Uterus (tissue), 4 donors: ENCODE measurements at places on chromosomes 12 and 14. TPM values are rescaled to one million over a fixed set of nuclear protein-coding genes. Genes with fewer than 3 reads are reported as not detected.

GRCh38 chr12:48768147-48768546 lies 20.7 kb downstream of the ADCY6 start:
- H3K4me3 ChIP-seq: no peak overlapping the region
- peak overlapping the region; percentile 20 for H3K27ac ChIP-seq
- no peaks in the 10 kb centered on the region for H3K36me3 ChIP-seq
- DNase-seq: no peak

GRCh38 chr14:84493779-84494178 lies 1036.2 kb upstream of the FLRT2 start:
- H3K27me3 ChIP-seq: no peaks in the 10 kb centered on the region
- H3K4me3 ChIP-seq: no peak overlapping the region
- DNase-seq: no peak

GRCh38 chr14:68947802-68948201 lies 31.3 kb downstream of the ACTN1 start:
- peak overlapping the region; percentile 93 for H3K27ac ChIP-seq
- no peaks in the 10 kb centered on the region for H3K27me3 ChIP-seq
- peak; percentile 72 for DNase-seq
- H3K4me3 ChIP-seq: no peak overlapping the region
- H3K4me1 ChIP-seq: peaks cover 59% of the 10 kb centered on the region

- no peak for DNase-seq
- no peak overlapping the region for H3K27ac ChIP-seq
- no peaks in the 10 kb centered on the region for H3K4me1 ChIP-seq
- H3K4me3 ChIP-seq: no peak overlapping the region
Observed at GRCh38 chr12:111086947-111087700, 166.7 kb upstream of the MYL2 start.

GRCh38 chr14:32588448-32589320 lies 259.6 kb downstream of the AKAP6 start:
- H3K4me3 ChIP-seq: no peak overlapping the region
- no peaks in the 10 kb centered on the region for H3K4me1 ChIP-seq
- H3K36me3 ChIP-seq: no peaks in the 10 kb centered on the region
- H3K27ac ChIP-seq: no peak overlapping the region
- no peaks in the 10 kb centered on the region for H3K27me3 ChIP-seq

DNA sequence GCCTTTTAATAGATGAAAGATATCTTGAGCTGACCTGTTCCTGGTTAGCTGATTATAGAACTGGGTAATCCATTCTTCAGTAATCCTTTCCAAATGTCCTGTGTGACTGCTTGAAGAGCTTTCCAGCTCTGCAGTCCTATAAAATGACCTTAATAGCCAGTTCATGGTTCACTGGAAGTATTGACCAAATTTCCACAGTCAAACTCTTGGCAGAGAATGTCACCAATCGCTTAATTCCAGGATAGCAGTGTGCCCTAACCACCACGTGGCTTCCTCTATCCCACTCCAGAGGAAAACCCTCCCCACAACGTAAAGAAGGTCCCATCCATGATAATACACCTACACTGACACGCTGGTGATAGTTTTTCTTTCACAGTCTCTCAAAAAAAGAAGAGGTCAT lies 17.4 kb downstream of the PRKAB1 start:
- no peak overlapping the region for H3K27ac ChIP-seq
- H3K36me3 ChIP-seq: no peaks in the 10 kb centered on the region
- DNase-seq: no peak
- H3K4me1 ChIP-seq: no peaks in the 10 kb centered on the region
- no peaks in the 10 kb centered on the region for H3K27me3 ChIP-seq

DNA sequence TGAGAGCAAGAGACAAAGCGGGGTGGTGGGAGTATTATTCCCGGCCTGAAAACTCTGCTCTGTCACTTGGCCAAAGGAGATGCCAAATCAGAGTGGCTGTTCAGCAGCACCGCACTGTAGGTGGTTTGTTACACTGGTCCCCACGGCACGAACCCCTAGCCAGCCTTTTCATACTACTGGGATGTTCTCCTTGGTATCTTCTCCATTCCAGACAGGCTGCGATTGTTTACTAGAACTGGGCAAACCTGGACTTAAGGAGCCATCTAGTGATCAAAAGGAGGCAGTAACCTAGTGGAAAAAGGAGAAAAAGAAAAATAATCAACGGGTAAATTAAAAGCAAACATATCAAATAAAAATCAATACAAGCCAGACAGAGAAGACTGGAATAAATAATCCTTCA lies 58.9 kb upstream of the TMTC2 start:
- H3K27me3 ChIP-seq: no peaks in the 10 kb centered on the region
- H3K4me1 ChIP-seq: no peaks in the 10 kb centered on the region
- no peak for DNase-seq
- no peak overlapping the region for H3K27ac ChIP-seq
- no peak overlapping the region for H3K4me3 ChIP-seq

DNA sequence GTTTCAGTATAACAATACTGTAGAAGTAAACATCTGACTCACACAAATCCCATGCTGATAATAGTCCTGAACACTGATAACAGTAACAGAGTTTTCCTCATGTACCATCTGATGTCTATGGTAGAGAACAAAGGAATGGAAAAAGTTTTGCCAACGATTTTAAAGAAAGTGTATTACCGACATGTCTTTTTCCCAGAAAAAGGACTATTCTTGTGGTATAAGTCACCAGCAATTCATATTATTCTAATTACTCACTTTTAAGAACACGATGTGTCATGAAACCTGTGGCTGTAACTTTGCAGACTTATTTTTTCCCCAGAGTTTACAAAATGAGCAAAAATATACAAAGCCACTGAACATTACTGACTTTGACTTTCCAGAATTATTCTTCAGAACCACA lies 40.1 kb upstream of the DCN start:
- no peaks in the 10 kb centered on the region for H3K36me3 ChIP-seq
- no peaks in the 10 kb centered on the region for H3K4me1 ChIP-seq
- no peaks in the 10 kb centered on the region for H3K27me3 ChIP-seq

- no peak overlapping the region for H3K4me3 ChIP-seq
- H3K27me3 ChIP-seq: no peaks in the 10 kb centered on the region
- no peaks in the 10 kb centered on the region for H3K4me1 ChIP-seq
- H3K36me3 ChIP-seq: no peaks in the 10 kb centered on the region
Observed at GRCh38 chr14:100069161-100069800, 4.1 kb downstream of the EVL start.

DNA sequence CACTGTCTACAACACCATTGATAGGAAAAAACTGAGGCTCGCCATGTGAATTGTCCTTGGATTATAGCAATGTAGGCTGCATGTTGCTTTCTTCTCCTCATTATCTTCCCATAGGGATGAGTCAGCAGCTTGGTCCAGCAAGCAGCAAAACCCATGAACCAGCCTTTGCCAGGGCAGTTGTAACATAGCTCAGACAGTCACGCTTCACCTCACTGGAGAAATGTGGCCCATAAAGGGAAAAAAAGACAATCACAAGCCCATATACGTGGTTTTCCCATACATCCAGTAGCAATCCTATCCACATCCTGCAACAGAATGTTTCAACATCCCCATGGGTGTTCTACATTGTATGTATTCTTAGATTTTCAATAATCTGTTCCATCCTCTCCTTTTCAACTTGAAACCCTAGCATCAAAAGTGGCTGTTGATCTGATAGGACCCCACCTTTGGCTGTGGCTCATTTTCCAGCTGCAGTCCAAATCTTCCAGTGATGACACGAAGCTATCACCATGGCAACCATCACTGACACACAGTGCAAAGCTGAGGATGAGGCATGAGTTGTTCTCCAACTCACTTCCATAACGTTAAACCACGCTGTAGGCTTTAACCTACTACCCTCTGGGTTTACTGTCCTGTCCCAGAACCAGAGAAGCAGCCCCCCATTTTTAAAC lies 34.0 kb downstream of the GRIN2B start:
- no peak for DNase-seq
- H3K4me1 ChIP-seq: no peaks in the 10 kb centered on the region
- H3K27me3 ChIP-seq: no peaks in the 10 kb centered on the region

DNA sequence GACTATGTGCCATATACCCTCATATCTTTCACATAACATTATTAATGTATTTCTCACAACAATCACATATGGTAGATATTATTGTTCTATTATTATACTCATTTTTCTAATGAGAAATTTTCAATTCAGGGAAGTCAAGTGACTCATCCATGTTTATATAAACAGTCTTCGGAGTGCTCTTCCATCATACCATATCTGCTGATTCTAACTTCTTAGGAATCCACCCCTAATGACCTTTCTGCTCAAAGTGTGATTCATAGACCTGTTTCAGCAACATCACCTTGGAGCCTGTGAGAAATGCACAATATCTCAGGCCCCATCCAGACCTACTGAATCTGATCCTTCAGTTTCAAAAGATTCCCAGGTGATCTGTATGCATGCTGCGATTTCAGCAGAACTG lies 39.8 kb upstream of the OVCH1 start:
- H3K4me3 ChIP-seq: no peak overlapping the region
- no peaks in the 10 kb centered on the region for H3K36me3 ChIP-seq
- no peak for DNase-seq

DNA sequence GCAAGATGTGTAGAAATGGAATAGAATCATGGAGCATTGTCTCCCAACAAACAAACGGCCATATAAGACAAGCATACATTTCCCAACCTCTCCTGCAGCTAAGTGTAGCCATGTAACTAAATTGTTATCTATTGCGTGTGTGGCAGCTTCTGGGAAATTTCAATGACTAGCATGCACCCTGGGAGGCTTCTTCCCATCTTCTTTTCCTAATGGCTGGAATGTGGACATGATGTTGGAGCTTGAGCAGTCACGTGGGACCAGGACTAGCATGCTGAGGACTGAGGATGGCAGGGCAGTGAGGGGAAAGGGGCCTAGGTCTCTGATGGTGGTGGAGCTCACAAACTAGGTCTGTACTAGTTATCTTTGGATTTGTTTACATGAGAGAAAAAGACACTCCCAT lies 21.7 kb upstream of the CTDSP2 start:
- H3K4me1 ChIP-seq: peaks cover 18% of the 10 kb centered on the region
- no peaks in the 10 kb centered on the region for H3K27me3 ChIP-seq
- no peak for DNase-seq
- no peak overlapping the region for H3K4me3 ChIP-seq
- no peaks in the 10 kb centered on the region for H3K36me3 ChIP-seq

DNA sequence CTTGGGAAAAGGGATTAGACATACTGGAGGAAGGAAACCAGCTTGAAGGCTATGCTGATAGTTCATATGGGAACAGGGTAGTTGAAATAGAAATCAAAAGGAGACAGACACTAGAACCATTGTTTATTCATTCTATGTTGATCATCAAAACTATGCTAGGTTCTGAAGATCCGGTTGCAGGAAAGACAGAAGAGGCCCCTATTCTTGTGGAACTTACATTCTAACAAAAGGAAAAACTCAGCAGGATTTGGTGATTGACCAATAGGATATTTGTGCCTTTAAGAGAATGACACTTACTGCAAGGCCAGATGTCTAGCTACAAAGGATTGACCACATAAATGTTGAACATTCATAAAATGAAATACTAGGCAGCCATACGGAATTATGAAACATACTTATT lies 179.2 kb downstream of the AKAP6 start:
- no peaks in the 10 kb centered on the region for H3K27me3 ChIP-seq
- no peaks in the 10 kb centered on the region for H3K36me3 ChIP-seq
- H3K27ac ChIP-seq: no peak overlapping the region
- no peaks in the 10 kb centered on the region for H3K4me1 ChIP-seq

DNA sequence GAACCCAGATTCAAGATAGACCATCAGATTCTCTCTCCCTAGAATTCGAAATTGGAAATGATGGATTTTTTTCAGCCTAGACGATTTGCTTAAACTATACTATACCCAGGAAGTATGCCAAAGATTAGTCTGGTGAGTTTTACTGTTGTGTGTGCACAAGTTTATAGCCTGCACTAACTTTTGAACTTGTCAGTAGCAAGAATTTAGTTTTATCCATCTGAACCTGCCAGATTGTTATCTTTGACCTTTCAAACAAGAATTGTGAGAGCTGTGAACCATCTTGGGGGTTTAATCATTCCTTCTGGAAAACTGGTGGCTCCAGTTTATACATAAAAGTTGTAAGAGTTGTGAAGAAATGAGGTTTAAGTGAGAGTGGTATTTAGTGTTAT lies 243.5 kb upstream of the DAAM1 start:
- no peak for DNase-seq
- no peaks in the 10 kb centered on the region for H3K4me1 ChIP-seq
- no peak overlapping the region for H3K4me3 ChIP-seq
- H3K27ac ChIP-seq: no peak overlapping the region
- no peaks in the 10 kb centered on the region for H3K27me3 ChIP-seq
- no peaks in the 10 kb centered on the region for H3K36me3 ChIP-seq

- no peaks in the 10 kb centered on the region for H3K36me3 ChIP-seq
- DNase-seq: no peak
- H3K4me3 ChIP-seq: no peak overlapping the region
- no peak overlapping the region for H3K27ac ChIP-seq
- no peaks in the 10 kb centered on the region for H3K27me3 ChIP-seq
Observed at GRCh38 chr12:65998536-65999530, 131.7 kb downstream of the LLPH start.

GRCh38 chr14:64508215-64508776 lies 3.7 kb downstream of the ZBTB1 start:
- H3K4me1 ChIP-seq: no peaks in the 10 kb centered on the region
- H3K27ac ChIP-seq: no peak overlapping the region
- H3K36me3 ChIP-seq: no peaks in the 10 kb centered on the region

DNA sequence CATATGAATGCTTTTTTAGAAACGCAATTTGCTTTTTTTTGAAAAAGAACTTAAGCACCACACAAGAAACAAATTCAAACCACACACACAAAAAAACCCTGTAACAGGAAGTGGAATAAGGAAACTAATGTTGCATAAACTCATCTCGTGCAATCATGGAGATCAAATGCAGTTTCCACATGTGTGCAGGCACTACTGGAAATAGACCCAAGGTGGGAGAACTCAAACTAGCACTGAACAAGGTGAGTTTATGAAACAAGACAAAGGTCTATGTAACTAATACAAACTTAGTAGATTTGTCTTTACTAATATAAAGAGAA lies 17.5 kb downstream of the NIN start:
- no peak overlapping the region for H3K4me3 ChIP-seq
- H3K4me1 ChIP-seq: no peaks in the 10 kb centered on the region
- no peak for DNase-seq
- no peaks in the 10 kb centered on the region for H3K36me3 ChIP-seq

DNA sequence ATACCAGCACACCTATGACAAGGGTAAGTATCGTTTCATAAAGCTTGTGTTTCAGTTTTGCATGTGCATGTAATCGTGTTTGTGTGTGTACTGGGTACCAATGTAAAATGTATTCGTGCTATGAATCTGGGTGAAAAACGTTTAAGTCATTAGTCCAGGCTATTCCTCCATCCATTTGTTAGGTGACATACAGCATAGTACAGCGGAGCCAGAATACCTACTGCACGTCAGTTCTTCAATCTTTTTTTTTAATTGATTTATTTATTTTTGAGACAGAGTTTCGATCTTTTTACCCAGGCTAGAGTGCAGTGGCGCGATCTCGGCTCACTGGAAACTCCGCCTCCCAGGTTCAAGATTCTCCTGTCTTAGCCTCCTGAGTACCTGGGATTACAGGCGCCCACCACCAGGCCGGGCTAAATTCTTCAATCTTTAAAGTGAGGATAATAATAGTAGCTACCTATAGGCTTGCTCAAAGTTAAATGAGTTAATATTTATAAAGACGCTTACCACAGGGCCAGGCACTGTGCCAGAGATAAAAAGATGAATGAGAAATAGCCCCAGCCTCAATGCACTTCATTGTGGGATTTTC lies 661 bp upstream of the RPS26 start:
- peak; percentile 24 for DNase-seq
- no peaks in the 10 kb centered on the region for H3K27me3 ChIP-seq
- H3K4me1 ChIP-seq: no peaks in the 10 kb centered on the region
- peak overlapping the region; percentile 72 for H3K4me3 ChIP-seq

Gene TGM1
- not detected for total RNA-seq

Gene TSPAN19
- 0.59 TPM for total RNA-seq

Gene FAM186B
- 0.30 TPM for total RNA-seq

Gene TMED10
- 206 TPM for total RNA-seq

Gene KRT80
- total RNA-seq: 1.1 TPM

Gene AVPR1A
- 8.7 TPM for total RNA-seq

Gene SDR39U1
- 17.7 TPM for total RNA-seq

Gene CCDC175
- 0.41 TPM for total RNA-seq
